ENCODE measurements at places on chromosomes 5 and 9. TPM values are rescaled to one million over a fixed set of nuclear protein-coding genes. Genes with fewer than 3 reads are reported as not detected.
A peak's percentile ranks its signal among the peaks of the same experiment; 100 is the strongest.

DNA sequence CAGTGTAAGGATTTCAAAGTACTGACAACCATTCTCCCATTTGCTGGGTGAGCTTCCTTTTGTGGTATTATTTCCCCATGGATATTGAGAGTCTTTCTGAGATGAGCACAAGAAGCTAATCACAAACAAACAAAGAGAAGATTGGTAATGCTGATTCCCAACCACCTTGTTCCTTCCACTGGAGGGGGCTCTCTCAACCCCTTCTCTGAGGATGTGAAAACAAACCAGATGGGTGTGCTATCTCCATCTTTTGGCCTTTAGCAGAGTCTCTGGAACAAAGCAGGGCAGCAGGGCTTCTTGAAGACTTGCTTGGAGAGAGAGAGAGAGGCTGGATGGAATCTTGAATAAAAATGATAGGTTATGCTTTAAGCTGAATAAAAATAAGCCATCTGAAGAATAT is 576.7 kb upstream of the ZNF462 start:
- peak; percentile 89 for DNase-seq

- DNase-seq, result peak; percentile 54
Measured at GRCh38 chr5:139038613-139039305, 159.4 kb downstream of the SIL1 start.

DNA sequence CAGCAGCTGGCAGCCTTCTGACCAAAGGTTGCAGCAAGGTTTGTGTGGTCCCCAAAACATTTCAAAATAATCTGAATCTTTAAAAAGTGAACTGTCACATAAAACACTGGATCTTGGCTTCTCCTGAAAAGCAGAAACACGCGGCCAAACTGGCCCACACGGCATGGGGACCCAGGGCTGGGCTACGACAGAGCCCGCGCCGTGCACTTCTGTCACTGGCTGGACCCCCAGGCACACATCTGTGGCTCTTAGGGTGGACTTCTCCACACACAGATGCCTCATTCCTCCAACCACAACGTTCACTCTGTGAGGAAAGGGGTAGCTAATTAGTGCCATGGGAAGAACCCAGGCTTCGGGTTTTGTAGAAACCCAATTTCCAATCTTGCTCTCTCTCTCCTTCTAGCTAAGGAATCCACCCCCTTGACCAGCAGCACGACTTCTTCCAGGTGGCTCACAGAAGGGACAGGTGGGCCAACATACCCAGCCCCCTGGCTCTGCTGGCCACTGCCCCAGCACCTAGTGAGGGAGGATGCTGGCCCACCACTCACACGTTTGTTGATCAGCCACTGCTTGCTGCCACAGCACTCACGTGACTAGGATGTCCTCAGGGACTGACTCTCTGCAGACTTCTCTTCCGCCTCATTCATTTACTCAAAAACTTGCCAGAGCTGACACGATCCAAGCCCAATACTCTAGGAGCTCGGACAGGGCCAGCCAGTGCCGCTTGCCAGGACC is 17.9 kb downstream of the LMAN2 start:
- DNase-seq, result no peak

GRCh38 chr5:68406767-68407241 is 191.2 kb downstream of the PIK3R1 start:
- DNase-seq, result no peak

GRCh38 chr9:5869315-5870019 is 21.2 kb upstream of the MLANA start:
- peak; percentile 34 for DNase-seq

Gene SARDH
- 0.61 TPM for total RNA-seq

- DNase-seq, result no peak
Measured at GRCh38 chr5:76695346-76695745, 20.6 kb upstream of the F2R start.

DNA sequence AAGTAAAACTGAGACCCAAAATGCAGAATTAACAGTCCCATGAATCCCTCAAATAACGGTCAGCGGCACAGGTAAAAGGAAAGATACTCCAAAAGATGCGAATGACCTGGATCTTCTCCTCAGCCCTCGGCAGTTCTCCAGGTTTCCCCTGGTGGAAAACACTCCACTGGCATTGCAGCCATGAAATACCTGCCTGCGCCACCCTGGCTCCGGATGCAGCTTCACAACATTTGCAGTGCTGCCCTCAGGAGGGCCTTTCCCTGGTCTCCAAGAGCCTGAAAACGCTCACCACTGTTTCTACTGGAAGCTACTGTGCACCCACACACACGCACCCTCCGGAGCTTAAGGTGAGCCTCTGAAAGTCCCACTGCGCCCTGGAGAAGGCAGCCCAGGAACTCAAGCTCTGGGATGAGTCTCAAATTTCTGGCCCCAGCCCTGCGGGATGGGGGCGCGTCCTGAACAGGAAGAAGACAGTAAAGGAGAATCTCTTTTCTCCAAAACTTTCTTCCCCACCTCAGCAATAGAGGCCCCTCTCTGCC is 612 bp downstream of the UGT3A2 start:
- no peak for DNase-seq

Gene FGF18
- not detected for total RNA-seq

DNA sequence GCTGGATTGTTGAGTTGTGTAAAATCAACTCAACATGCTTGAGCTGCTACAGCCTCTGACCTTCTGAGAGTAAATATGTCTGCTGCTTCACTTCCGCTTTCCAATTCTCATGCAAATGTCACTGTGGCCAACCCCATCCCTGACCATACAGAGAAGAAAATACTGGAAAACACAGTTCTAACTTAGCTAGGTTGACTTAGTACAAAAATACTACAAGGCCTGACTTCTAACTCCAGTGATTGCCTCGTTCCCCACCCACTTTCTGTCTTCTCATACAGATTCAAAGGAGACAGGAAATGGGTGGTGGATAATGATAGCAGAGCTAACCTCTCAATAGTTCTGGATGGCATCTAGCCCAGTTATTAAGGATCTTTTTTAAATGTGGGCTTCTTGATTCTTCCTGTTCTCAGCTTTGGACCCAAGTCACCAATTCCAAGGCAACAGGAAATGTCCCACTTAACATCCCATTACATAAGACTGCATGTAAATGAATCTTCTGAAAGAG is 226.6 kb upstream of the SLC24A2 start:
- DNase-seq, result no peak

DNA sequence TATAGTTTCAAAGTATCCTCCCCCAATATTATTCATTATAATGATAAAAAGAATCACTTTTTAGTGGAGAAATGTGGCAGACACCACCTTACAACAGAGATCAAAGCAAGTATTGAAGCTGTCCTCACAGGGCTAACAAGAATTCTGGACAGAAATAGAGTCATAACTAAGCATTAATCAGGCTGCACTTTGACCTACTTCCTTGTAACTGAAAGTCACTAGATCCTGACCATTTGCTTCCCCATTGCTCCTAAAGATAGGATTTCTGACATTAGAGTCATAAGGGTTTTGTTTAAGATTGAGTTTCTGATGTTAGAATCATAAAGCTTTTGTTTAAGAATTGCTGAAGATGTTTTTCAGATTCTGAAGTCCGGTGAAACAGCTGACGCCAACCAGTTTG is 159.7 kb downstream of the ATP10B start:
- no peak for DNase-seq

Gene IFNK
- not detected for total RNA-seq

DNA sequence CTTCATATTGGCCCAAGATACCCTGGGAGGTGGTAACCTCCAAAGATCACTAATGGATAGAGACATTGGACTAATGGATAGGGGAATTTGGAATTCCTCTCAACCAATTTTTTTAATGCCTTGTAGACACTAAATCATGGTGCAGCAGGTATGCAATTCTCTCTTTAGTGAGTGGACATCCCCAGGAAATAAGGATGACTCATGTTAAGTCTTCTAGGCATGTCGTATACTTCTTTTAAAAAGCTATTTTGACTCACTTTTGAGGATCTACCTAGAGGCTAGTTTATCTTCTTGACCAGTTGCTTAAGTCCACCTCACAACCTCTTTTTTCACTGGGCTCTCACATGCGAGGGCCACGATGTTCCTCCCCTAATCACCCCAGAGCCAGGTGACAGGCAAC is 211.6 kb upstream of the CDH12 start:
- no peak for DNase-seq

- DNase-seq, result no peak
Measured at GRCh38 chr5:155595791-155596190, 582.2 kb downstream of the KIF4B start.

DNA sequence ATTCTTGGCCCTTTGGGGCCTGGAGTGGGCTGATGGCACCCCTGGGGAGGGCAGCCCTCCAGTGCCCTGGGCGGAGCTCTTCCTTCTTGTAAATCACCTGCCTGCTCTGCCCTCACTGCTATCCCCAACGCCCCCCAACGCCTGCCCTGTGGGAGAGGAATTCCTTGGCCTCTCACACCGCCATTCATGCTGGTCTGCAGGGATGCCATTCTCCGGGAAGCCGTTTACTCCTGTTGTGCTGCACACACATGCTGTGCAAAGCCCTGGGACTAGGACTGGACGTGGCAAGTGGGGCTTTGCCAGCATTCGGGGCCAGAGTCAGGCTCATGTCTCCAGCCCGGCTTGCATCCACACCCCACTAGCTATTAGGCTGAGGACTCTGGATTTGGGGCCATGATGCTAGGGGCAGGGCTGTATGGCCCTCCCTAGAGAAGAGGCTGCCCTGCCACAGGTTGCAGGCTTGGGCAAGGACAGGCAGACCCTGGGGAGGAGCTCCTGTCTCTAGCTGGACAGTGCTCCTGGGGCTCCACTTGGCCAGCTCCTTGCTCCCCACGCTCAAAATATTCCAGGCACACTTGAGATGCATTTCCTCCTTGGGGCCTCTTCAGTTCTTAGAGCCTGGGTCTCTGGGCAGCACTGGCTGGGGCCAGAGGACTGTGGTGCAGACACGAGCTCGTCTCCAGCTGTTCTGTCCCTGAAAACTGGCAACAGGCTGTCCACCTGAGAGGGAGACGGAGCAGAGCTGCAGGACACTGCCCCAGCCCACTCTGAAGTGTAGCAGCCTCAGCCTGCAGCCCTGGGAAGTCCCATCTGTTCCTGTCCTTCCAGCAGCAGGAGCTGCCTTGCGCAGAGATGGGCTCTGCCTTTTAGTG is 226.9 kb downstream of the CACNA1B start:
- no peak for DNase-seq

Gene SPAG8
- total RNA-seq, result not detected

Gene ZCCHC7
- total RNA-seq, result 11.3 TPM

GRCh38 chr5:141560151-141560550 is 58.6 kb downstream of the DIAPH1 start:
- no peak for DNase-seq

Gene LHX6
- total RNA-seq, result 2.4 TPM

GRCh38 chr9:135797507-135798262 is 95.7 kb downstream of the KCNT1 start:
- DNase-seq, result peak; percentile 62

Gene PRSS3
- not detected for total RNA-seq

- no peak for DNase-seq
Measured at GRCh38 chr5:19488786-19489185, 499.2 kb downstream of the CDH18 start.

Gene NKD2
- 1.9 TPM for total RNA-seq

- peak; percentile 91 for DNase-seq
Measured at GRCh38 chr9:76987594-76988200, 31.8 kb upstream of the FOXB2 start.

Gene THBS4
- 0.48 TPM for total RNA-seq

- peak; percentile 16 for DNase-seq
Measured at GRCh38 chr5:109676920-109677319, 12.8 kb upstream of the MAN2A1 start.

GRCh38 chr5:82815871-82816270 is 261.3 kb downstream of the TMEM167A start:
- DNase-seq, result no peak

- DNase-seq, result no peak
Measured at GRCh38 chr5:62041156-62041756, 264.8 kb upstream of the KIF2A start.

DNA sequence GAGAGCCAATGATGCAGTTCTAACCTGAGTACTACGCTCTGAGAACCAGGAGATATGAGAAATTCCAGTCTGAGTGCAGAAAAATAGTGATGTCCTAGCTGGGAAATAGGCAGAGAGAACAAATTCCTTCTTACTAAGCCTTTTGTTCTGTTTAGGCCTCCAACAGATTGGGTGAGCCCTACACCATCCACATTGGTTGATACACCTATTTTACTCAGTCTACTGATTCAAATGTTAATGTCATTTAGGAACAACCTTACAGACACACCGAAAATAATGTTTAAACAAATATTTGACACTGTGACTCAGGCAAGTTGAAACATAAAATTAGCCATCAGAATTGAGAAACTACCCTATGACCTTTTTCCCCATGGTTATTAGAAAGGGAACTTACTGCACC is 333.9 kb upstream of the IZUMO3 start:
- no peak for DNase-seq

Gene SLC34A1
- 0.19 TPM for total RNA-seq

GRCh38 chr9:135828656-135829055 is 78.7 kb downstream of the CAMSAP1 start:
- DNase-seq, result no peak

Gene LYSMD3
- 15.3 TPM for total RNA-seq

GRCh38 chr9:88023001-88023400 is 48.7 kb upstream of the CDK20 start:
- no peak for DNase-seq

DNA sequence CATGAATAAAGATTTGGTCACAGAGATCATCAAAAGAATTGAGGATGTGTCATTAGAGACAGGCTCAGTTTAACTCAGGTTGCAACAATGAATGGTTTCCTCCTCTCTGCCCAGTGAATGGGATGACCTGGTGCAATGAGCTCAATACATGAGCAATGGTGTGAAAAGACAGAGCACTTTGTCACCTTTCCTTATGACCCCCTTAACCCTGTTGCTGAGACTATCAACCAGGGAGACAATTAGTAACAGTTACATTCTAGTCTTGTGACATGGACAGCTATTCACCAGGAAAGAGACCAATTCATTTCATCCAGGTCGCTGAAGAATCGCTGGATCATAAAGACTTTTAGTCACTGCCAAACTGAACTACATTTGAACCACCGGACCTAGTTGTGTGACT is 19.9 kb upstream of the CDH6 start:
- no peak for DNase-seq

Gene ENTPD8
- total RNA-seq, result not detected

DNA sequence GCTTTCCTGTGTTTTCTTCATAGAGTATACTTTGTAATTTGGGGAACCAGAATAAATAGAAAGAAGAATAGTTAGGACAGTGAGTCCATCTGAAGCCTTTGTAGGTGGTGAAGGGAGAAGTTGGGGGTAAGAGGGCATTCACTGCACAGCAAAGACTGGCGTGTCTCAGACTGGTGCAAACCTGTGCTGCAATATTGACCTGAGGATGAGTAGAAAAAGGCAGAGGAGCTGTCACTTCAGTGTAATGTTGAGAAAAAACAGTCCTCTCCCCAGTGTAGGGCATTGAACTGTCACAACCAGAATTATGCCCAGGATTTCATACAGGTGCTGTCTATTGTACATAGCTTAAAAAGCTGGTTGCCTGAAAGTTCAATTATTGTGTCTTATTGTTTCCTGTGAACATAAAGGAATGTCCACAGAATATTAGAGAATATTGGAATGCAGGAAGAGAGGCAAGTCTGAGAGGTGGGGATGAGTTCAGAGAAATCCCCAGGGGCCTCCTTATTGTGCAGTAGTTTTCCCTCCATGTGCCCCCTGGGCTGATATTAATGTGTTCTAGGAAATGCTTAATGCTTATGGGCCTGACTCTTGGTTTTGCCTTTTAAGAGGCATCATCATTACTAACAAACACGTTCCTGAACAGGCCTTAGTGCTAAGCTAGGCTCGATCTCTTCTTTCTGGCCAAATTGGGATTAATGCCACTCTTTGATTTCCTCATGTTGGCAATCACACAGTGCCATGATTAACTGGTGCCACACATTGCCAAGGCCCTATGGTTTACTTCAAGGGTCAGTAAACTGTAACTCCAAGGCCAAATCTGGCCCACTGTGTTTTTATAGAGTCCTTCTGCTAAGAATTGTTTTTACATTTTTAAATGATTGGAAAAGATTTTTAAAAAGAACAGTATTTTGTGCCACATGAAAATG is 34.0 kb downstream of the DAPK1 start:
- DNase-seq, result no peak
